Fibroblast of villous mesenchyme (primary cell): ENCODE measurements at places on chromosomes 2 and 18. TPM values are rescaled to one million over a fixed set of nuclear protein-coding genes. Genes with fewer than 3 reads are reported as not detected.

The LYPD6B gene
- 1.9 and 3.0 TPM in 2 replicates for total RNA-seq

The ITGB6 gene
- under 0.01 TPM in 1 of 2 replicates, not detected in the other for total RNA-seq

The BCS1L gene
- 28.9 and 29.3 TPM in 2 replicates for total RNA-seq

The C2orf72 gene
- not detected in 2 replicates for total RNA-seq

The RIT2 gene
- total RNA-seq, result not detected in 2 replicates

The ARPC2 gene
- 482 and 483 TPM in 2 replicates for total RNA-seq

The AP1S3 gene
- total RNA-seq, result 4.7 and 5.8 TPM in 2 replicates
